ACHN (cell line): ENCODE measurements at places on chromosomes 7 and 10.
A peak's percentile ranks its signal among the peaks of the same experiment; 100 is the strongest.

- no peak for DNase-seq
Observed at GRCh38 chr7:924541-925231, 29.8 kb downstream of the ADAP1 start.

GRCh38 chr10:51001587-51001986 is 72.7 kb upstream of the PRKG1 start:
- DNase-seq: peak; percentile 27

DNA sequence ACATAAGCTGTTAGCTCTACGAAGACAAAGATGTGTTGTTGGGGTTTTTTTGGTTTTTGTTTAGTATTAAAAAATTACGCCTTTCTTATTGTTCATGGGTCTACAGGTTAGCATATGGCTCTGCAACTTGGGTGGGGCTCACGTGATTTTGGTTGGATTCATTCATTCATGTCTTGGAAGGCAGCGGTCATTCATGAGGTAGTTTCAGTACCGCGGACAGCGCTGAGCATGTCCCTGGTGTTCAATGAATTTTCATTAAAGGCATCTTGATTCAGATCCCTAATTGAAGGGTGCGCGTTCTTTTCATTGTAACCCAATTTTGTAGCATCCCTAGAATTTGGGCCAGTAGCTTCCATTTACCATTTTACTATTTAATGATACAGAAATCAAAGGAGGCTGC is 42.9 kb upstream of the TCERG1L start:
- DNase-seq: peak; percentile 6

GRCh38 chr7:27526611-27527347 is 135.9 kb downstream of the HIBADH start:
- DNase-seq: no peak

GRCh38 chr7:155799514-155799913 is 12.7 kb downstream of the SHH start:
- no peak for DNase-seq

DNA sequence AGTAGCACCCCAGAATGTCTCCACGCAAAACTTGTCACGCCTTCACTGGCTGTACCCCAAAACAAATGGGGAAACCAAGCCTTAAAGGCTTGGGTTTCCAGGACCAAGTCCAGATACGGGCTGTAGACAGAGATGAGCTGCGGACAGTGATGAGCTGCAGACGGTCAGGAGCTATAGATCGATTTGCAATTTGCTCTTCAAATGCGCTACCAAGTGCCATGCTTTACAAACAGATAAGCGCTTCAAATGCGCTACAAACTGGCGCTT is 658 bp upstream of the SGCE start:
- no peak for DNase-seq

DNA sequence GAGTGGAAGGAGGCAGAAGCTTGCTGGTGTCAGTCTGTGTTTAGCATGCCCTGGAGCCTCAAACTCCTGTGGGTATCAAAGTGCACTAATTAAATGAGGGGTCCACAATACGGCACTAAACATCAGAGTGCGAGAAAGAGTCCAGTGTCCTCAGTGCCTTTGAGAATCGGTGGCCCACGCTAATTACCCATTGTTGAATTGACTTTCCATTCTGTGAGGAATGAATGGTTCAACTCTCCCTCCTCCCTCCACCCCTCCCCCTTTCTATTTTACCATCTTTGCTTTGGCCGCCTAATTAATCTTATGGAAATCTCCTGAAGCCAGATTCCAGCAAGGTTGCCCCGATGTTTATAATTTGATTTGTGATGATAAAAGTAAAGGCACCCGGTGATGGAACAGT is 217.8 kb downstream of the TFEC start:
- no peak for DNase-seq

- peak; percentile 86 for DNase-seq
Observed at GRCh38 chr7:150400008-150400787, 21.1 kb downstream of the ZNF775 start.

DNA sequence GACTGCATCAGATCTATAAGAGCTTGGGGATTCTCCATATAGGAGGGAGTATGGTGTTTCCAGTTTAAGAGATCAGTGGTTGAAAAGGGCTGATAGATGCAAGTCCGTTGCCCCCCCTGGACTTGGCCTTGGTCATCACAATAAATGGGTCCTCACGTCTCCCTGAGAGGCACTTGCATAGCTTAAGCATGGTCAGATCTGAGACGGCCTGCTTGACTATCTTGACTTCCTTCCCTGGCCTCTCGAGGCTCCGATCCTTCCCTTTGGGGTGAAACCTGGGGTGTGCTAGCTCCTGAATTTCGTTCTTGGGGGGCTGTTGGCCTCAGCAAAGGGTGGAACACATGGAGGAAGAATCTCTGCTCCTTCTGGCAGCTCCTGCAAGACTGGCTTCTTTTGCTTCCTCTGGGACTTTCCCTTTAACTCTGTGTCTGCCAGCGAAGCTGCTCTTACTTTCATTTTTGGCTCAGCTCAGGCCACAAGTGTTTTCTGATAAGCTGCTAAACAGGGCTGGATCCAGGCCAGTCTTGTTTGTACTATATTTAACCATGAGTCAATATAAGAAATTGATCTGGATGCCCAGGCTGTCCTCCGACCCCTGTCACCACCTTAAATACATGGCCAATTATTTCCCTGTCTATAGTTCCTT is 11.2 kb upstream of the ZNF485 start:
- peak; percentile 18 for DNase-seq

GRCh38 chr7:80347173-80347572 is 164.7 kb downstream of the GNAT3 start:
- DNase-seq: no peak

GRCh38 chr7:110204527-110204926 is 886.4 kb upstream of the LRRN3 start:
- peak; percentile 42 for DNase-seq

DNA sequence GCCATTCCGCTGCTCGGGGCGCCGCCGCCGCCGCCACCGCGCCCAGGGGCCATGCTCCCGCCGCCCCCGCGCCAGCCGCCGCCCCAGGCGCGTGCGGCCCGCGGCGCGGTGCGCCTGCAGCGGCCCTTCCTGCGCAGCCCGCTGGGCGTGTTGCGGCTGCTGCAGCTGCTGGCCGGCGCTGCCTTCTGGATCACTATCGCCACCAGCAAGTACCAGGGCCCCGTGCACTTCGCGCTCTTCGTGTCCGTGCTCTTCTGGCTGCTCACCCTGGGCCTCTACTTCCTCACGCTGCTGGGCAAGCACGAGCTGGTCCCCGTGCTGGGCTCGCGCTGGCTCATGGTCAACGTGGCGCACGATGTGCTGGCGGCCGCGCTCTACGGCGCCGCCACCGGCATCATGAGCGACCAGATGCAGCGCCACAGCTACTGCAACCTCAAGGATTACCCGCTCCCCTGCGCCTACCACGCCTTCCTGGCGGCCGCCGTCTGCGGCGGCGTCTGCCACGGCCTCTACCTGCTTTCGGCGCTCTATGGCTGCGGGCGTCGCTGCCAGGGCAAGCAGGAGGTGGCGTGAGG is 383 bp downstream of the MARVELD1 start:
- peak; percentile 78 for DNase-seq

DNA sequence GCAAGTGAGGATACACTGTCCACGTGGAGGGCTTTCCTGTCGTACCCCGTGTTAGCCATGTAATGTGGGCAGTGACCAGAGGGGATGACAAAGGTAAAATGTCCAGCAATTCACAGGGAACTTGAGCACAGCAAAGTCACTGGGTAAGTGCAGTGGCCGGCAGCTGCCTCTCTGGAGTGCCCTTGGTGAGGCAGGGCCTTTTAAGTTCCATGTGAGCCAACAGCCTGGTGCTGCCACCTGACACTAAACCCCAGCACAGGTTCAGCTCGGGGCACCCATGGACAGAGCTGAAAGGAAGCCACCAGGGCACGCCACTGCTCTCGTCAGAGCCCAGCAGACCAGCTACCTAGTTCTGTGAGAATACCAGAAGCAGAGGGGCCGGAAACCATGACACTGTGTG is 168.3 kb downstream of the PRKAG2 start:
- DNase-seq: no peak

GRCh38 chr10:124917428-124918190 is 24.3 kb upstream of the ZRANB1 start:
- DNase-seq: peak; percentile 60

- DNase-seq: peak; percentile 97
Observed at GRCh38 chr7:115230882-115231571, 309.1 kb downstream of the MDFIC start.

DNA sequence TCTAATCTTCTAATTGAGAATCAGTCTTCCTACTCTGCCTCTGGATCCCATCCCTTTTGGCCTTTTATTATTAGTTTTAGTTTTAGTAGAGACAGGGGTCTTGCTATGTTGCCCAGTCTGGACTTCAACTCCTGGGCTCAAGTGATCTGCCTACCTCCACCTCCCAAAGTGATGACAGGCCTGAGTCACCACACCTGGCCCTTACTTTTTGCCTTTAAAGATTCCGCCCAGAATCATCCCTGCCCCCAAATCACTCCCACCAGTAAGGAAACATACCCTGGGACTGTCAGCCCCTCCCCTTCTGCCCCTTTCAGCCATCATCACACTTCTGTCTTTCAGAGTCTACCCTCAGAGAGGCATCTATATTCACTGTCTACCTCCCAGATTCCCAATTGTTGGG is 18.7 kb downstream of the KPNA7 start:
- DNase-seq: no peak

GRCh38 chr10:109411917-109412316 is 511.4 kb downstream of the XPNPEP1 start:
- DNase-seq: no peak

GRCh38 chr10:93790439-93790838 is 32.7 kb downstream of the LGI1 start:
- no peak for DNase-seq

GRCh38 chr7:42930889-42931288 is 1.1 kb downstream of the PSMA2 start:
- no peak for DNase-seq

- peak; percentile 53 for DNase-seq
Observed at GRCh38 chr10:84613336-84614021, 285.1 kb downstream of the CCSER2 start.

DNA sequence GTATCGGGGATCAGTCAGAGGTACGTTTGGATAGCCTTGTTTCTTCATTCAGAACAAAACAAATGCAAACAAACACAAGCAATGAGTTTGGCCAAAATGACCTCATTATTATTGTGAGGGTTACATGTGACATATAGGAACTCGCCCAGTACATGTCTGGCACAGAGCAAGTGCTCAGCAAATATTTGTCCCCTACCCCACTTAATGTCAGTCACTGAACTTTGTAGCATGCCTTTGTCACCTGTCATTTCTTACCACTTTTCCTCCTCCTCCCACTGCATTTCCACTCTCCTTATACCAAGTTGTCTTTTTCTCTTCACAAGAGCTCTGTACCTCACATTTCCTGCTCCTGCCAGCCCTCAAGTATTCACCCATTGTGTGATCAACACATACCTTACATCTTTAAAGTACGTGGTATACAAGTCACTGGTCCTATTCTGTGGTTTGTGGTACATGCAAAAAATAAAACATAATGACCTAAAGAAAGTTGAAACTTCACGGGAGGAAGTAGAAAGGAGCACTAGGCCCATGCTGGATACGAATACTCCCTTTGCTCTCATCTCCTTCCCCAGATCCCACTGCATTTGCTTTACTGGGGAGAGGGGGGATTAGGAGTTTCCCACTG is 236.0 kb downstream of the INHBA start:
- no peak for DNase-seq

- DNase-seq: peak; percentile 73
Observed at GRCh38 chr7:138935465-138936011, 45.7 kb downstream of the KIAA1549 start.
